ENCODE measurements at places on chromosomes 13 and 19.
A peak's percentile ranks its signal among the peaks of the same experiment; 100 is the strongest.

- DNase-seq, result no peak
Observed at GRCh38 chr19:38678217-38678890, 30.9 kb downstream of the ACTN4 start.

GRCh38 chr19:55675661-55676354, 782 bp downstream of the EPN1 start:
- no peak for DNase-seq

GRCh38 chr13:42398533-42398932, 126.6 kb downstream of the AKAP11 start:
- no peak for DNase-seq

DNA sequence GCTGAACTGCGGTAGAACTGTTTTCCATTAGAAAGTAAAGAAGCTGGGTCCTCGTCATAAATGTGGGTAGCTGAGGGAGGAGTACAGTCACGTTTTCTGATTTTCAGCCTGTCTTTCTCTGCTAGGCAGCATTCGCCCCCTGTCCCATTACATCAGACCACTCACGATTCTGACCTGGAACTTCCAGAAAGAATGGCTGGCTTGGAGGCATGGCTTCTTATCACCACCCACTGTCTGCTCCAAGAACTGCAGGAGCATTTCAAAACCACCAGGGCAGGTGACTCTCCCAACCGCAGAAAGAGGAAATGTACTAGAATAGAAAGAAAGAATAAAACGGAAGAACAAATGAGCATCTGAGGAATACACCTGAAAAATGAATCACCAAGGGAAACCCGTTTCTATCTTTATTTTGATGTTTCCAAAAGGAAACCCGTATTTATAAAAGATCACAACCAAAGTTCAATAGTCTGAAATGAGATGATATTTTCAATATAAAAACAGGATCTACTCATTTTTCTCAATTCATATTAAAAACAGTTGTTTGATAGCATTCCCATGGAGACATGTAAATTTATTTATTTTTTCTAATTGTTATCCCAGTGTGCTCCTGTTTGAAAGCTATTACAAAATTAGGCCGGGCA, 22.1 kb upstream of the POMP start:
- DNase-seq, result peak; percentile 5

- no peak for DNase-seq
Observed at GRCh38 chr19:45477186-45477585, 9.4 kb downstream of the FOSB start.
